Keratinocyte (primary cell): ENCODE measurements at places on chromosomes 2 and 18.

GRCh38 chr2:52465287-52465686 lies 1302.3 kb upstream of the CHAC2 start:
- DNase-seq, result no peak

- DNase-seq, result no peak
Observed at GRCh38 chr2:47518497-47519146, 115.7 kb downstream of the MSH2 start.

- no peak for DNase-seq
Observed at GRCh38 chr2:240522406-240522805, 35.4 kb downstream of the ANKMY1 start.

DNA sequence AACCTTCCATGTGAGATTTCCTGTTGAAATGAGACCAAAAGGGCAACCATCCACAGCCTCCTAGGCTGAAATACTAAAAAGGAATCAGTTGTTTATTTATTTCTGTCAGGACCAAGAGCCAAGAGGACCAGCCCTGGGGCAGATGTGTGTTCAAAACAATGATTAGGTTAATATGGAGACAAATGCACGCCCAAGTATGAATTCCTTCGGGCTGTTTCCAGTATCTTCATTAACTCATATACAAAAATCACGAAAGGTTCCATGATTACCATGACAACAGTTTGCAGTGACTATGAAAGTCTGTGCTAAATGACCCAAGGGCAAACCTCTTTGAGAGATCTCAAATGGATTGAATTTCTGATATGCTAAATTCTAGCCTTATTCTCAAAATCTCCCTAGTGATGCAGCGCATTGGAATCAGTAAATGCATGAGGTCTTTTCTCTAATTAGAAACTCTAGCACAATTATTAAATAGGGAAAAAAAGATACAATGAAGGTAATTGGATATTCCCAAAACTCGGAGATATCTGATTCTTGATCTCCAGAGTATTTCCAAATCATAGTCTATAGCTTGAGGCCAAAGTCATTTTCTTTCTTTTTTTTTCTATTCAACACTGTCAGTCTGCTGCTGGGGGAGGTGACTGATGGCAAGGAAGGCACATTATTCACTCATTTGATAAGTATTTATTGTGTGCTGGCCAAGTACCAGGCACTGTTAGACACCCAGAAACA lies 35.6 kb downstream of the VIT start:
- no peak for DNase-seq

GRCh38 chr2:119694845-119695521 lies 16.0 kb downstream of the TMEM177 start:
- no peak for DNase-seq

DNA sequence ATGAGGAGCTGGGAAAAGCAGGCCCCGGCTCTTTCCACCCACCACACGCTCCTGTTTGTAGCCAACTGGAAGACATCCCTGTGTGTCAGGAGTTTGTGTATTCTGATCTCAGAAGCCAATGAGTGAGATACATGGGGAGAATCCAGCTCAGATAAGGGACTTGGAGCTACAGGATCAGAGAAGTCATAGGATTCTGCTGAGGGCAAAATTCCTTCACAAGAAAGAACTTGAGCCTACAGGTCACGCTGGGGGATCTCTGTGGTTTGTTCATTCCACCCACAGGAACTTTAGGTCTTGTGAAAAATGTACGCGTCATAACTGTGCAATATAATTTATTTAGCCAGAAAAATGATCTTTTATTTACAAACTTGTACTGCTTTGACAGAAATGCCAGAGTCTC lies 80.1 kb upstream of the SMIM21 start:
- DNase-seq, result peak; percentile 26
